ENCODE measurements at places on chromosomes 3 and 15.

DNA sequence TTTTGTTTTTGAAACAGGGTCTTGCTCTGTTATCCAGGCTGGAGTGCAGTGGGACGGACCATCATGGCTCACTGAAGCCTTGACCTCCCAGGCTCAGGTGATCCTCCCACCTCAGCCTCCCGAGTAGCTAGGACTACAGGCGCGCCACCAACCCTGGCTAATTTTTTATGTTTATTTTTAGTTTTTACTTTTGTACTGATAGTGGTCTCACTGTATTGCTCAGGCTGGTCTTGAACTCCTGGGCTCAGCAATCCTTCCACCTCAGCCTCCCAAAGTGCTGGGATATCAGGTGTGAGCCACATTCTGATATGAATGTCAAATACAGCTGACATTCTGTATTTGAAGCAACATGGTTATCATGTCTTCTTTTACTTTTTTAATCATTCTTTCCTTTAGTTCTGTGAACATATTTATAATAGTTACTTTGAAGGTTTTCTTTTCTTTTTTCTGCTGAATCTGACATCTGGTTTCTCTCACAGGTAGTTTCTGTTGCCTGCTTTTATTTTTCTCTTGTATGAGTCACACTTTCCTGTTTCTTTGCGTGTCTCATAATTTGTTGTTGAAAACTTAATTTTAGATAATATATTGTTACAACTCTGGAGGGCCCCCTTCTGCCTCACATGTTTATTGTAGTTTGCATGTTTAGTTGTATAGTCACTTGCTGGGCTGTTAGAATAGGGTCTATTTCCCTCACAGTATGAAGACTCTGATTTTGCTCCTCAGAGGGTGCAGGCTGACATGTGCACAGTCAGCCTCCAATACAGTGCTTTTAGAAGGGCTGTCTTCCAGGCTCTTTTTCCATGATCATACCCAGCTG, 8.4 kb upstream of the CNTN4 start:
- H3K4me3 ChIP-seq, result no peak overlapping the region
- H3K36me3 ChIP-seq, result no peaks in the 10 kb centered on the region
- peaks cover 2% of the 10 kb centered on the region for H3K27me3 ChIP-seq
- H3K27ac ChIP-seq, result no peak overlapping the region
- no peaks in the 10 kb centered on the region for H3K4me1 ChIP-seq

GRCh38 chr3:29099775-29100174, 181.1 kb upstream of the RBMS3 start:
- no peak for DNase-seq
- H3K4me1 ChIP-seq, result no peaks in the 10 kb centered on the region
- no peaks in the 10 kb centered on the region for H3K27me3 ChIP-seq

DNA sequence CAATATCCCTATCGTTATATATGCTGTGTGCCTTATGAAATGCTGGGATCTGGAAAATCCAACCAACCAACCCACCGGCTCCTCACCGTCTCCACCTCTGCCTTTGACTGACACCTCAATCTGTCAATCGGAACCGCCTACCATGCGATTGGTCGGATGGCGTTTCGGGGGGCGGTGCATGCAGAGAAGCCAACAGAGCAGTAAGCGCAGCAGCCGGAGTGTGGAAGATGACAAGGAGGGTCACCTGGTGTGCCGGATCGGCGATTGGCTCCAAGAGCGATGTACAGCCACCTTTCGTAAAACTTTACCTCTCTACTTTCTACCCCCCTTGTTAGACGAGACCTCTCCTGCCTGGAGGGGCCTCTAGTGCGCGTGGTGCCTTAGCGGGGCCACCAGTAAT, 6.3 kb downstream of the CLK3 start:
- peak; percentile 61 for DNase-seq
- H3K27ac ChIP-seq, result no peak overlapping the region
- H3K4me1 ChIP-seq, result peaks cover 46% of the 10 kb centered on the region
- no peak overlapping the region for H3K4me3 ChIP-seq
- H3K36me3 ChIP-seq, result peaks cover 81% of the 10 kb centered on the region

DNA sequence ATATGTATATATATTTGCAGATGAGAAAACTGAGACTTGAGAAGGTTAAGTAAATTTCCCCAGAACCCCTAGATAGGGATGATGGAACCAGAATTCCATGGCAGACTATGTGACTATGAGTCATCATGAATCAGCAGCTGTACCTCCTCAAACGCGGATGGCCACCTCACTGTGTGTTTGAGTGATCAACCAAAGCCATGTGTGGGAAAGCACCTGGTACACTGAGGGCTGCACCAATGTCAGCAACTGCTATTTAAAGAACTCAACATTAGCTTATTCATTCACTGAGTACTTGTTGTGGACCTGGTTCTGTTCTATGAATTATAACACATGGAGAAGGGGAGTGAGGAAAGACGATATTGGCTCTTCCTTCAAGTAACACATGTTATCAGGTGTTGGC, 377.0 kb downstream of the GAP43 start:
- H3K27ac ChIP-seq, result no peak overlapping the region
- no peak overlapping the region for H3K4me3 ChIP-seq
- no peaks in the 10 kb centered on the region for H3K36me3 ChIP-seq

GRCh38 chr3:196207159-196207832, 3.9 kb downstream of the ZDHHC19 start:
- H3K27me3 ChIP-seq, result no peaks in the 10 kb centered on the region
- H3K27ac ChIP-seq, result no peak overlapping the region
- H3K4me3 ChIP-seq, result no peak overlapping the region
- DNase-seq, result peak; percentile 73

GRCh38 chr15:31344823-31345605, 18.4 kb downstream of the KLF13 start:
- peaks cover 97% of the 10 kb centered on the region for H3K4me1 ChIP-seq
- no peaks in the 10 kb centered on the region for H3K27me3 ChIP-seq
- peak overlapping the region; percentile 79 for H3K27ac ChIP-seq
- H3K4me3 ChIP-seq, result peak overlapping the region; percentile 34
- H3K36me3 ChIP-seq, result peaks cover 11% of the 10 kb centered on the region

- H3K27me3 ChIP-seq, result no peaks in the 10 kb centered on the region
- DNase-seq, result peak; percentile 29
- no peaks in the 10 kb centered on the region for H3K36me3 ChIP-seq
- H3K4me1 ChIP-seq, result no peaks in the 10 kb centered on the region
- no peak overlapping the region for H3K4me3 ChIP-seq
Measured at GRCh38 chr3:197512691-197513571, 42.8 kb downstream of the BDH1 start.

- peak within 1 kb of the TSS; percentile 19 for H3K27ac ChIP-seq
- H3K27me3 ChIP-seq, result no peaks in the 10 kb centered on the region
- no peak within 1 kb of the TSS for H3K4me3 ChIP-seq
- H3K36me3 ChIP-seq, result no peaks in the 10 kb centered on the region
- no peak for DNase-seq
- H3K4me1 ChIP-seq, result peaks cover 4% of the 10 kb centered on the region
Measured at GRCh38 chr3:151873398-151873797, at the start of gene SUCNR1. Gene SUCNR1 (plus strand): TSS chr3:151873643. CDS start chr3:151879893, 6,250 bp downstream.

DNA sequence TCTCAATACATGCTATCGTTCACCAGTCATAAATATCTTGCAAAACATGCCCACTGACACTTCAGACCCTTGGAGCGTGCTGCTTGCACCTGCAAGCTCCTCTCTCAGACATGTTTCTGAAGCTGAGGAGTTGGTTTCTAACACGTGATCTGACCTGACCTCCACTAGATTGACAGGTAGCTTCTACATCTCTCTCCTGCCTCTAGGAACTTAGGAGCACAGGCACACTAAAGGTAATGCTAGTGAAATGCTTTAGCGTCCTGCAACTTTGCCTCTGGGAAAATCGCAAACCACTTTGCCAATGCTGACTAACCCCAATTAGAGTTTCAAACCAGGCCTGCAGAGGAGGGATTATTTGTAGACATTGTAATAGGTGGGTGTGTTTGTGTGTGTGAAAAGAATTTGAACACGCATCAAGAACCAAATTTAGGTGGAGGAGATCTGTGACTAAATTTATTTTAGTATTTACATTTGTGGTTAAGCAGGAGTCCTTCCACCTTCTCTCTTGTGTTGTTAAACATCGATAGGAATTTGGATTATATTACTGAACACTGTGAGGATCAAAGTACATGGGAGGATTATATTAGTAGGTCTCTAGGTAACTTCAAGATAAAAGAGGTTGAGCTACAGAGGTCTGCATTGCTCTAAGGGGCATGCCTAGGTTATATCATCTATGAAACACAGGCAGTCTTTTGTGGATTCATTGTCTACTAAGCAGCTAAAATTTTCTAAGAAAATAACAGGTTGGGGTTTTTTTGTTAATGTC, 86.7 kb upstream of the ZBED2 start:
- H3K27ac ChIP-seq, result no peak overlapping the region
- no peaks in the 10 kb centered on the region for H3K27me3 ChIP-seq
- no peak for DNase-seq

DNA sequence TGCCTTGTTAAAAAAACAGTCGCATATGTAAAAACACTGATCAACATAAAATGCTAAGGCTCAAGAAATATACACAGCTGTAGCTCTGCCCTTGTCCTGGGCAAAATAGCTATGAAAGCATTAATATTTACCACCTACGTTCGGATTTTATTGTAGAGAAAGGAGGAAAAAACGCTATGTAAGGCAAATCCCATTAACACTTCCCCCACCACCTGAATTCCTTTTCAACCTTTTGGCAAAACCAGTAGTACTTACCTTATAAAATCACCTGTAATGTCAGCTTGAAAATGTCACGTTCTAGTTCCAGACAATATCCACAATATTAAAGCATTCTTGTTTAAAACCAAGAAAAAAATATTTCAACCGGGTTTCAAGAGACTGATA, 3.6 kb downstream of the TRA2B start:
- no peaks in the 10 kb centered on the region for H3K27me3 ChIP-seq
- peaks cover 59% of the 10 kb centered on the region for H3K4me1 ChIP-seq
- H3K36me3 ChIP-seq, result no peaks in the 10 kb centered on the region
- DNase-seq, result no peak
- peak overlapping the region; percentile 78 for H3K4me3 ChIP-seq
- no peak overlapping the region for H3K27ac ChIP-seq

GRCh38 chr15:54567408-54568035, 589.3 kb downstream of the UNC13C start:
- no peak overlapping the region for H3K4me3 ChIP-seq
- H3K36me3 ChIP-seq, result no peaks in the 10 kb centered on the region
- H3K4me1 ChIP-seq, result no peaks in the 10 kb centered on the region
- H3K27me3 ChIP-seq, result no peaks in the 10 kb centered on the region
- H3K27ac ChIP-seq, result no peak overlapping the region

GRCh38 chr15:85351965-85352364, 28.4 kb upstream of the AKAP13 start:
- no peak overlapping the region for H3K4me3 ChIP-seq
- H3K27me3 ChIP-seq, result no peaks in the 10 kb centered on the region

DNA sequence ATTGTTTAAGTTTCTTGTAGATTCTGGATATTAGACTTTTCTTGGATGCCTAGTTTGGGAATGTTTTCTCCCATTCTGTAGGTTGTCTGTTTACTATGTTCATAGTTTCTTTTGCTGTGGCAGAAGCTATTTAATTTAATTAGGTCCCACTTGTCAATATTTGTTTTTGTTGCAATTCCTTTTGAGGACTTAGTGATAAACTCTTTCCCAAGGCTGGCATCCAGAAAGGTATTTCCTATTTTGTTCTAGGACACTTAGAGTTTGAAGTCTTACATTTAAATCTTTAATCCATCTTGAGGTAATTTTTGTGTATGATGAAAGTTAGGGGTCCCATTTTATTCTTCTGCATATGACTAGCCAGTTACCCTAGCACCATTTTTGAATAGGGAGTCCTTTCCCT, 54.9 kb downstream of the MME start:
- no peak overlapping the region for H3K27ac ChIP-seq
- H3K27me3 ChIP-seq, result no peaks in the 10 kb centered on the region
- DNase-seq, result no peak
- no peaks in the 10 kb centered on the region for H3K36me3 ChIP-seq

GRCh38 chr3:105444725-105445124, 78.0 kb downstream of the ALCAM start:
- no peaks in the 10 kb centered on the region for H3K27me3 ChIP-seq
- no peak overlapping the region for H3K27ac ChIP-seq
- H3K4me1 ChIP-seq, result no peaks in the 10 kb centered on the region

- H3K27me3 ChIP-seq, result no peaks in the 10 kb centered on the region
- H3K4me3 ChIP-seq, result no peak overlapping the region
- DNase-seq, result no peak
- no peaks in the 10 kb centered on the region for H3K36me3 ChIP-seq
- no peak overlapping the region for H3K27ac ChIP-seq
Measured at GRCh38 chr3:37833302-37834186, 28.1 kb upstream of the CTDSPL start.

DNA sequence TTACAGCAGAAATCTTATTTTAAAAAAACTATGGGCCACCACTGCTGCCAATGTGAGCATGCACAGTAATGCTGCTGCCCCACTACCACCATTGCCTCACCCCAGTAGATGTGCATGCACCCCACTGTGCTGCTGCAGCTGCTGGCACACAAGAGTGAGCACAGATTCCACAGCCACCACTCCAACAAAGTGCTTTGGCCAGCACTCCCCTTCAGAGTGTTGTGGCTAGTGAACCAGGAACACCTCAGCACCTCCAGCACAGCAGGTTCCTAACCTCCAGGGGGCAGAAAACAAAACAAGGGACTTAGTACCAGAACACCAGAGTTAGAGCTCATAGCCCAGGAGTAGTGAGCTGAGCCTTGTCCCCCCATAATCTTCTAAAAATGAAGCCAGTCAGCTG, 629.6 kb downstream of the PYDC2 start:
- no peak overlapping the region for H3K27ac ChIP-seq
- H3K27me3 ChIP-seq, result no peaks in the 10 kb centered on the region
- no peak overlapping the region for H3K4me3 ChIP-seq
- H3K36me3 ChIP-seq, result no peaks in the 10 kb centered on the region
- no peaks in the 10 kb centered on the region for H3K4me1 ChIP-seq
- DNase-seq, result no peak

DNA sequence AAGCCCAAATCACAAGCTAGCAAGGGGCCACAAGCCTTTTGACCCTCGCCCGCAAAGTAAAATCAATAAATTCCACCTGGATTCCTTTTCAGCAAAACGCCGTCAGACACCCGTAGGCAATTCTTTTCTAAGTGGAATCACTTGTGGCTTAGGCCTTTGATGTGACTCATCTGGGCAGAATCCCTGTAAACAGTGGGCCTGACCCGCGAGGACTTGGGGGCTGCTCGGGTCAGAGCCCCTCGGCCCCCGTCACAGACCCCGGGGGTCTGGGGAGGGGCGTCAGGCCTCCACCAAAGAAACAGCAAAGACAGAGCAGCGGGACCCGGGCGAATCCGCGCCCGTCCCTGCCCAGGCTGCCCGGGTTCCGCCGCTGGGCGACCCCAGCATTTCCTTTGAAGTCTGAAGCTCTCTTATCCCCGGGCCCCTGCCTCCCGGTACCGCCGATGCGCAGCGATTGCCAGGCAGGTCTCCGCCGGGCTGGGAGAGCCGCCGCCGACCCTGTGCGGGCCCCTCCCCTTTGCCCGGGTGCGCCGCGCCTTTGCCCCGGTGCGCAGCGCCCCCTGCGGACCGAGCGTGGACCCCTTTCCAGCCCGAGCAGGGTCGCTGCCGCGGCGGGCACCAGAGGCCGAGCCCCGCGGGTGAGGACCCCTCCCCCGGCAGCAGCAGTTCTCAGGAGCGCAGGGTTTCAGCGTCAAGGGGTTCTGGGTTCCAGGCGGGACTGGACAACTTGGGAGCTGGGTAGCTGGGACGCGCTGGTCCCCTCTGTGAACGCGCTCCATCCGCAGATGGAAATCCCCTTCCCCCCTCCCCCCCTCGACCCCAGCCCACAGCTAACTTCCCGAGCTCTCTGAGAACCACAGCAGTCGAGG, 178.3 kb downstream of the UACA start:
- H3K27me3 ChIP-seq, result peaks cover 15% of the 10 kb centered on the region
- no peak overlapping the region for H3K4me3 ChIP-seq
- H3K36me3 ChIP-seq, result no peaks in the 10 kb centered on the region

Data from upper lobe of right lung (tissue), 1 donor.